ENCODE measurements at places on chromosomes 4 and X. TPM values are rescaled to one million over a fixed set of nuclear protein-coding genes. Genes with fewer than 3 reads are reported as not detected.

UGT2A1 gene
- total RNA-seq = not detected

CDS1 gene
- 24.4 TPM for total RNA-seq

GRCh38 chr4:76950956-76951671, 1.6 kb downstream of the SEPTIN11 start:
- DNase-seq = peak; percentile 49

GRCh38 chrX:17559728-17560379, 177.4 kb upstream of the SCML1 start:
- no peak for DNase-seq

DNA sequence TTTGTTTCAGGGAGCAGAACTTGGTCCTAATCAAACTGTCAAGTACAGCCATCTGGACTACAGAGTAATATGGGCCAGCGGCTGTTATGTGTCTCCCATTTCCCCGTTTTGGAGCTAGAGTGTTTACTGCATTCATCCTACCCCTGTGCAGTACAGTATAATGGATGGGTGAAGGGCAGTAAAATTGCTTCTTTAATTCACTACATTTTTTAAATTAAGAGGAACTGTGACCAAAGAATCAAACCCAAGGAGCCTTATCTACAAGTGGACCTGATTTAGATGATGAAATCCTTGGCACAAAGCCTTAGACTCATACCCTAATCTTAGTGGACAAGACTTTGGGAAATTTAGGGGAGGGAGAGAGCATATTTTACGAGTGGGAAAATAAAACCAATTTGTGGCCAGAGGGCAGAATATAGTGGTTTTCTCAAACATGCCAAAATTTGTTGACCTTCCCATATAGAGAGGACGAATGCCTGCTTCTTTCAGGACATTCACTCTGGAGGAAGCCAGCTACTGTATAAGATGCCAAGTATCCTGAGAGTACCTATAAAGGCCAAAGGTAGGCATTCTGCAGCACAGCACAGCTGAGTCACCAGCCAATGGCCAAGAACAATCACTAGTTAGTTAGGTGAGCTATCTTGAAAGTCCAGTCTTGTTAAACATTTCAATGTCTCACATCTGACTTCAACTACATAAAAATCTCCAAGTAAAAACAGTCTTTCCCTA, 253.8 kb upstream of the KCNIP4 start:
- no peak for DNase-seq

CFAP47 gene
- total RNA-seq = 4.1 TPM

DNA sequence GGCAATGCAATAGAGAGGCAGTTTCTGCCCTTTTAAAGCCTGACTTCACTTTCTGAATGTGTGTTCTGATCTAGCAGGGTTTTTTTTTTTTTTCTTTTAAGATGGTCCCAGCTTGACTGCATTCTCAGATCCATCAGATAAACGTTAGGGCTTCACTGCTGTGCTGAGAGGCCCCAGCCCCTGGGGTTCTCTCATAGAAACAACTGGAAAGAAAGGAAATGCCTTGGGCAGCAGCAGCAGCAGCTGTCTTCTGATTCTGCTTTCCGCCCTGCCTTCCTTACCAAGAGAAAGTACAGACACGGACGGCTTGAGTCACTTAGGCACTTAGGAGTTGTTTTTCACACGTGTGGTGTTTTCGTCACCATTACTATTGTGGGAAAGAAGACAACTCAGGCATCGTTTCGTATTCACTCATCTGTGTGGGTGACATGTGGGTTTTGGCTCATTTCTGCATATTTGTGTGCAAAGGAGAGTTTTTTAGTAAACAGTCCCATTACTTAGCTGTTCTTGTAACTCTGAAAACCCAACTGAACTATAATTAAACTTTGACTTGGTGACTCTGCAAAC, 172.0 kb downstream of the PTTG2 start:
- DNase-seq = no peak

- DNase-seq = no peak
These were observed 14.1 kb upstream of the STX18 start for GRCh38 chr4:4555916-4556315.

DNA sequence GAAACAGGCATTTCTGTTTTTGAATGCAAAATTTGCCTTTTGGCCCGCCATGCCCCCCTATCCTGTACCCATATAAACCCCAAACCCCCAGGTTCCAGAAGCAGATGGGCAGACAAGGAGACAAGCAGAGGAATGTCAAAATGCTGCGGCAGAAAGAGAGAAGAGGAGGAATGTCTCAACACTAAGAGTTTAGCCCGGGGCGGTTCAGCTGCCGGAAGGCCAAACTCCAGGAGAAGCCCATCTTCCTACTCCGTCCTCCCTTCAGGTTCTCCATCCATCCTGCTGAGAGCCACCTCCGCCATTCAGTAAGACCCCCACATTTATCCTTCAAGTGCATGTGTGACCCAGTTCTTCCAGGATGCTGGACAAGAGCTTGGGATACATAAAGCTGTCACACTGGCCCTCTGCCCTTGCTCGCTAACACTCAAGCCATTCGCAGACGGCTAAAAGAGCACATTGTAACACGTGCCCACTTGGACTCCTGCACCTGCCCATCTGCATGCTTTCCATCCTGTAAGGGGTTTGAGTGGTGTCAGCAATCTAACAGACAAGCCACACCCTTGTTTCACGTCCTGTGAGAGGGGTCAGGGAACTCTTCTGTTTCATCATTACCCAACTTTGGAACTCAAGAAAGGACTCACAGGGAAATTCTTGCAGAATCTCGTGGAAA, 31.3 kb downstream of the TLR10 start:
- no peak for DNase-seq

- DNase-seq = no peak
These were observed 103.2 kb upstream of the PSAPL1 start for GRCh38 chr4:7537853-7538400.

GJB1 gene
- total RNA-seq = 1.7 TPM

- no peak for DNase-seq
These were observed 2.9 kb downstream of the CCSER1 start for GRCh38 chr4:90130076-90130475.

DNA sequence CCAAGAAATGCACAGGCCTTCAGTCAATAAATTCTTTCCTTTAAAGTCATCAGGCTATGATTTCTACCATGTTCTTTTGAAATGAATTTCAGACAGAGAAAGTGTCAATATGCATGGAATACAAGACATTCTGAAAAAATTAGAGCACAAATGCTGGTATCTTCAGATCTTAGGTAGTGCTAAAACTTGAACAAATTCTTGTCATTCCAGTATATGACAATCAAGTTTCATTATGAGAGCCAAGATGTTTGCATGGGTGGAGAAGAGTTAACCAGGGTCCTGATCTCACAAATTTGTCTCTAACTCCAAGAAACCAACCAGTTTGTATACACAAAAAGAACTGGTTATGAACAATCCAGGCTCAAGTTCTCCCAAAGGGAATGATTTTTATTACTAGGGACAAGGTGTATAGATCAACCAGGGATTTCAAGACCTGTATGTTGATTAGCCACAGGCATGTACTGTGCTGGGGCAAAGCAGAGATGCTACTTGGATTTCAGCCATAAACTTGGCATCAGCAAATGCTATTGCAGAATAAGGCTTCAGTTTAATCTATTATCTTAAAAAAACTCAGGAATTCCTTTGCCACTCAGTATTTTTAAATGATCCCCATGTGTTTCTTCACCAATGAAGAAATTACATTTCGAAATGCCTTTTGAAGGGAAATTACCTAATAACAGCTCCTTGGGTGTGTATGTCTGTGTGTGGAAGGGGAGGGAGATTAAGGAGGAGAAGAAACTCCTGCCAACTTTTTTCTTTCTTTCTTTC, 69.7 kb downstream of the FANCB start:
- no peak for DNase-seq

GRCh38 chrX:107773206-107773605, 2.4 kb downstream of the TSC22D3 start:
- DNase-seq = no peak

- no peak for DNase-seq
These were observed 145.8 kb upstream of the ATP6AP2 start for GRCh38 chrX:40434947-40435346.

HS3ST1 gene
- total RNA-seq = 3.8 TPM

FGF2 gene
- total RNA-seq = 8.1 TPM

GRCh38 chr4:100581337-100581736, 63.5 kb upstream of the EMCN start:
- no peak for DNase-seq

GRCh38 chr4:147799986-147800555, 68.2 kb downstream of the ARHGAP10 start:
- no peak for DNase-seq

- no peak for DNase-seq
These were observed 819.2 kb downstream of the PCDH18 start for GRCh38 chr4:136713140-136713539.

GRCh38 chr4:153189016-153189801, 15.0 kb upstream of the TRIM2 start:
- DNase-seq = no peak

GRCh38 chr4:68463796-68464195, 16.5 kb downstream of the TMPRSS11E start:
- DNase-seq = no peak

DSPP gene
- total RNA-seq = not detected

INTS6L gene
- 6.9 TPM for total RNA-seq

NSD2 gene
- total RNA-seq = 52.9 TPM

PPARGC1A gene
- total RNA-seq = 10.5 TPM

DNA sequence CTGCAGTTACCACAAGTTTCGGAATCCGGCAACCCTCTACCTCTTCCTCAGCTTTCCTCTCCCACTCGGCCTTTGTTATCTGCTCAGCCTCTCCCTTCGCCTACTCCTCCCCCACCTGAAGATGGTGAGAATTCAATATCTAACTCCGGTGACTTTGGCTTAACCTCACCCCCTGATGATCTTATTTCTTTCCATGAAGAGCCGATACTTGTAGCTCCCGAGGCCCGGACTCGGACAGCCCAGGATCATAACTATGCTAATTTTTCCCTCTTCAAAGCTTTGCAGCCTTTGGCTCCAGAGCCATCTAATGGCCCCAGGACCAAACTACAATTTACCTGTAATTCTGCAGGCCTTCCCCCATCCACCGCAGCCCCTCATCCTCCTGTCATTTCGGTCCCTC, 32.0 kb upstream of the MGST2 start:
- DNase-seq = no peak

TCEANC gene
- total RNA-seq = 8.4 TPM

MGAT4D gene
- total RNA-seq = not detected

HELT gene
- 0.97 TPM for total RNA-seq

GAGE12G gene
- total RNA-seq = not detected

TKTL1 gene
- not detected for total RNA-seq

DNA sequence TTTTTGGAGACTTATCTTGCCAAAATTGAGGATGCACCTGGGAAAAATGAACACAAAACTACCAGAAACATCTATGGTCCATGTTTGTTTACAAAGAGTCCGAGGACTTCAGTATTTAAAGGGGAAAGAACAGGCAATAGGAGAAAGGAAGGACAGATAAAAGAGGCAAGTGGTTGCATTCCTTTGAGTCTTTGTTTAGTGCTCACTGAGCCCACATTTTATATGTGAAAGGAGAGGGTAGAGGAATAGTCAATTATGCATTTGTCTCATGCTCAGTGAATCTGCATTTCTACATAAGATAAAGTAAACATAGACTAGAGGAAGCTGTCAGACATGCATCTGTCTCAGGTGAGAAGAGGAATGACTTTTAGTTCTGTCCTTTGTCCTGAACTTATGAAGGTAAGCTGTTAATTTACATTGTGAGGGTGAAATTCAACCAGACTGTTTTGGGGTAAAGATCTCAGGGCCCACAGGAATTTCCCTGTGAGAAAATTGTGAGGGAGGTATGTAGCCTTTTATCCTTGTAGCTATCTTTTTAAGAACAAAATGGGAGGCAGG, 4.5 kb downstream of the DMP1 start:
- no peak for DNase-seq

DNA sequence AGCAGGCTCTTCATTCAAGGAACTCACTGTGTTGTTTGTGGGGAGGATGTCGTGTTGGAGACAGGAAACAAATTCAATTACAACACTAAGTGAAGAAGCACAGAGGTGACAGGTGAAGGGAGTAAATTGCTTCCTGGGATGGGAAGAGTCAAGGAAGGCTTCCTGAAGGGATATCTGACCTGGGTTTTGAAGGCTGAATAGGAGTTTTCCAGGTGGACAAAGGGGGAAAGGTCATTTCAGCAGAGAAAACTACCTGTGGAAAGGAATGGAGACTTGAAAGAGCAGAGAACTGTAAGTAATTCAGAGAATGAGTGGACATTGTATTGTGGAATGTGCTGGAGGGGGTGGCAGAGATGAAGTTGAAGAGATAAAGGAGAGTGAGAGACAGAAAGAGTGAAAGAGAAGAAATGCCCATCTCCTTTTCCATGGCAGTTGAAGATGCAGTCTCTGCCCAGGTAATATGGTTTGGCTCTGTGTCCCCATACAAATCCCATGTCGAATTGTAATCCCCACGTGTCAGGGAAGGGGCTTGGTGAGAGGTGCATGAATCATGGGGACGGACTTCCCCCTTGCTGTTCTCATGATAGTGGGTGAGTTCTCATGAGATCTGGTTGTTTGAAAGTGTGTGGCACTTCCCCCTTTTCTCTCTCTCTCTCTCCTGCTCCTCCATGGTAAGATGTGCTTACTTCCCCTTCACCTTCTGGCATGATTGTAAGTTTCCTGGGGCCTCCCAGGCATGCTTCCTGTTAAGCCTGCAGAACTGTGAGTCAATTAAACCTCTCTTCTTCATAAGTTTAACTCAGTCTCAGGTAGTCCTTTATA, 205.7 kb upstream of the BCOR start:
- DNase-seq = no peak

DNA sequence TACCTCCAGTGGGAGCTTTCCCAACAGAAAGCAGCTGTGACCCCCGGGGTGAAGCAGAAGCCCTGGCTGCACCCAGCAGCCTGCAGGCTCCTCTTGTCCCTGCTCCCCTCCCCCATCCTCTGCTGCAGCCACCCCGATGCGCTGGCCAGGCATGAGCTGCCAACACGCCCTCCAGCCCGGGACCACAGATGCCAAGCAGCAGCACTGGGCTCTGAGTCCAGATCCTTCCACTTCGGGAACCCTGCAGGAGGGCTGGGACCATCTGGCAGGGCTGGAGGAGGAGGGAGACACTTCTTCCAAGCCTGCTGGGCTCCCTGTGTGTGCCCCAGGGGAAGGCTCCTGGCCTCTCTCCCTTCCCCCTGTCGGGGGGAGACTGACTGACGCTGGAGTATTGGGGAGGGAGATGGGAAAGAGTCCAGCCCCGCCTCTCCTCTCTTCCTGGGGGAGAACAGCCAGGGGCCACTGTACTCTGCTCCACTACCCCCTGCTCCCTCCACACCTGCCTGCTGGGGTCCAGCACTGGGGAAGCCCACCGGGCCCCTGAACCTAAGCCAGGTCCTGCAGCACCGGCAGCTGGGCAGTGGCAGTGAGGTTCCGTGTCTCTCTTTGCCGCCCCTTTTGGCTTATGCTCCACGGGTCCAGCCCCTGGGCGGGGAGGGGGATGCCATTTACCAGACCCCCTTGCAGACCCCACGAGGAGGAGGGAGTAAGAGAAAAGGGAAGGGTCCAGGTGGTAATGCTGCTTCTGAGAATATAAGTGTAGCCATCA, 55.7 kb downstream of the PPP2R2C start:
- no peak for DNase-seq
